ENCODE measurements at places on chromosomes 16 and 17.
A peak's percentile ranks its signal among the peaks of the same experiment; 100 is the strongest.

GRCh38 chr16:85046472-85046916, 18.9 kb downstream of the KIAA0513 start:
- no peak for DNase-seq

GRCh38 chr17:72158895-72159885, 38.4 kb downstream of the SOX9 start:
- peak; percentile 22 for DNase-seq

DNA sequence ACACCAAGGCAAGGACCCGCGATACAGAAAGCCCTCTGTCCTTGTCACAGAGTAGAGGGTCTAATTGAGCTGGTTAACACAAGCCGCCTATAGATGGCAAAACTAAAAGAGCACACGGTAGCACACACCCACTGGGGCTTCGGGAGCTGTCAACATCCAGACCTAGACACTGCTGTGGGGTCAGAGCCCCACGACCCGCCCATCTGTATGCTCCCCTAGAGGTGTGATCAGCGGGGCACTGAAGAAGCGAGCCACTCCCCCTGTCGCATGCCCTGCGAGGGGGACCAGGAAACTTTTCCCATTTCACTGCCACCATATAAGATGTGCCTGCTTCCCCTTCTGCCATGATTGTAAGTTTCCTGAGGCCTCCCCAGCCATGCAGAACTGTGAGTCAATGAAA, 1255.8 kb upstream of the CDH8 start:
- DNase-seq, result no peak

GRCh38 chr16:2584729-2585650, 47.2 kb downstream of the PDPK1 start:
- DNase-seq, result peak; percentile 31

DNA sequence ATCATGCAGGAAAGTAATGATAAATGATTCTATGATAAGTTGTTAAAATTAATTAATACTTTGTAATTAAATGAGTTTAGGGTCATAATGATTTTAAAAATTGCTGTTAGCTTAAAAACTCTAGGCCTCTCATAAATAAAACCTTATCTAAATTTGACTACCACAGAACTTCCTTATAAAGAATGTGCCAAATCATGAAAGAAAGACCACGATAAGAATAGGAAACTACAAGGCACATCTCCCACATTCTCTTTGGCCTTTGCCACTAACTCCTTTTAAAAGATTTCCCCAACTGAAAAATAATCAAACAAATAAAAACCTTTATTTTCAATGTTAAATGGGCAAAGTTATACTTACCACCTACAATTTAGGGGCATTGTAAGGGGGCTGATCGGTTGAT, 164.6 kb upstream of the C17orf78 start:
- no peak for DNase-seq

GRCh38 chr17:67125417-67125816, 81.1 kb downstream of the CACNG1 start:
- DNase-seq, result peak; percentile 2

GRCh38 chr16:2329532-2329931, 11.0 kb downstream of the ABCA3 start:
- DNase-seq, result no peak

DNA sequence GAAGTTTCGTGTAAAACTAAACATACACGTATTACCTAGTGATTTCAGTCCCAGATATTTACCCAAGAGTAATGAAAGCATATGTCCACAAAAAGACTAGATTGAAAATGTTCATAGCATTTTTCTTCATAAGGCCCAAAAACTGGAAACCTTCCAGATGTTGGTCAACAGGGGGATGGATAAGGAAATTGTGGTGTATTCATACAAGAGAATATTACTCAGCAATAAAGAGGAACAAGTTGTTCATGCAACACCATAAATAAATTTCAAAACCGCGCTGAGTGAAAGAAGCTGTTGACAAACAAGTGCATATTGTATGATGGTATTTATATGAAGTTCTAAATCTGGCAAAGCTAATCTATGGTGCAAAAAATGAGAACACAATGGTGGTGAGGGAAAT, 54.1 kb upstream of the NFAT5 start:
- no peak for DNase-seq

DNA sequence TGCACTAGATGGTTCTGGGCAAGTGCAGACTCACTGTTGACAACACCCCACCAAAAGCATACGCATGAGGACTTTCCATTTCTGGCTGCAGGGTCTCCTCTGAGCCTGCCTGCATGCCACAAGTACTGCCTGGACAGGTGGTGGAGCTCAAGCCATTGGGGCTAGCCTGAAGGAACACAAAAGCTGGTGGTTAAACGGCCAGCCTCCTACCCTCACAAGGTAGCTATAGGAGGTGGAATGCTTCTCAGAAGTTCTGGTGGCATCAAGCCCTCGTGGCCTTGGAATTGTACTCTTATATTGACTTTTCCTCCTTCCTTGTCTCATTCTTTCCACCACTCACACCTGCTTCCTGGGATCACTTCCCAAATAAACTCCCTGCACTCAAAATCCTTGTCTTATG, 56.6 kb upstream of the BCAR1 start:
- DNase-seq, result no peak

- no peak for DNase-seq
Measured at GRCh38 chr17:7207120-7208001, 12.3 kb downstream of the DLG4 start.

DNA sequence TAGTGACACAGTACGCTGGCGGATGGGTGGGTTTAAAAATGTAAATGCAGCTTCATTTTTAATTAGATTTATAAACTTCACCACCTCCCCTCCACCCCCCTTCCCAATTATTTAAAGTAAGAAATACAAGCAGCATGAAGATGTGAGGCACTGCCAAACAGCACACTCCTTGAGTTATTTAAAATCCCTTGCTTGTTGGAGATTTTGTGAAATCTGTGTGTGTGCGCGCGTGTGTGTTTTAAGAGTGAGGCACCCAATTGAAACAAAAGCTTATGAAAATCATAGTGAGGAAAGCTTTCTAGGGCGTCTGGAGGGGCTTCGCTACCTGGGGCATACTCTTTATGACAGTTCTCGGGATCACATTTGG, 219.6 kb upstream of the IRX3 start:
- DNase-seq, result no peak

DNA sequence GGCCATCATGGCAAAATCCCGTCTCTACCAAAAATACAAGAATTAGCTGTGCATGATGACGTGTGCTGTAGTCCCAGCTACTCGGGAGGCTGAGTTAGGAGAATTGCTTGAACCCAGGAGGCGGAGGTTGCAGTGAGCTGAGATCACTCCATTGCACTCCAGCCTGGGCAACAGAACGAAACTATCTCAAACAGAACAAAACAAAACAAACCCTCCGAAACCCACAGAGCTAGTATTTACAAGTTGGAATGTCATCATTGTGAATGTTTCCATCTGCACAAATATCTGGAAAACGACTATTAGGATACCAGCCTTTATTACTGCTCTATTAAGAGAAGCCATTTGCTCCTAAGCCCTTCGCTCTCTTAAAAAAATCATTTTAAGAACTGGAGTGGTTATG, 26.0 kb downstream of the SMARCE1 start:
- no peak for DNase-seq

DNA sequence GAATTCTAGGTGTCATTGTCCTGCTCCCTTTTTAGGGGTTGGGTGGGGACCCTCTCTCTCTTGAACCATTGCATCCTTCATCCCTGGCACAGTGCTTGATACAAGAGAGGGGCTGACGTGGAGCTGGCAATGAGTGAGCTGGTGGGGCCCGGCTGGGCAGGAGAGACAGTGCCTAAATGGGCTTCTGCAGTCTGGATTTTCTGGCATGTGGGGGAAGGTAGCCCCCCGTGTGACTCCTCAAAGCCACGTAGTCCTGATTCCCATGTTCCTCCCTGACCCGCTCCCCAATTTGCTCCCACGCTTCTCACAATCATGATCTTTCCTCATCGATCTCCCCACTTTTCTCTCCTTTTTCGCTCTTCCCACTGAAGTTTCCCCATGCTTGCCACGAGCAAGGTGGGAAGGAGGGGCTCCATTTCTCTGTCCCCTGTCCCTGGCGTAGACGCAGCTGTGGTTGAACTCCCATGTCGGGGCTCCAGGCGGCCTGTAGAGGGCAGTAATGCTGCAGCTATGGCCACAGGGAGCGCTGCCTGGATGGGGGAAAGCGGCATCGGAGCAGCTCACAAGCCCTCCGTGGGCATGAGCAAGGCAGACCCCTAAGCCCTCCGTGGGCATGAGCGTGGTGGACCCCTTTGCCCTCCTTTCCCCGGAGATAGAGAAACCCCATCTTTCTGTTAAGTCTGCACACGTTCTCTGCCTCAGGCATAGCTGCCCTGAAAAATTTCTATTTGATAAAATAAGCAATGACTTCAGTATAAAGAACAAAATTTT, 47.5 kb downstream of the HAPSTR1 start:
- DNase-seq, result peak; percentile 76

DNA sequence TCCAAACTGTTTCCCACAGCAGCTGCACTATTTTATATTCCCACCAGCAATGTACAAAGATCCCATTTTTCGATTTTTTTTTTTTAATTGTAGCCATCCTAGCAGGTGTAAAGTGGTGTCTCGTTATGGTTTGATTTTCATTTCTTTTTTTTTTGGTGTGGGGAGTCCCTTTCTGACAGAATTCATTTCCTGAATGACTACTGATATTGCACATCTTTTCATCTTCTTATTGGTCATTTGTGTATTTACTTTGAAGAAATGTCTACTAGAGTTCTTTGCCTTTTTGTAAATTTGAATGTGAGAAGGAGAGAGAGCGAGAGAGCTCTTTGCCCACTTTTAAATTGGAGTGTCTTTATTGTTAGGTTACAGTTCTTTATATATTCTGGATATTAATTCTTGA, 14.0 kb downstream of the CYB5B start:
- DNase-seq, result no peak

- DNase-seq, result no peak
Measured at GRCh38 chr16:87344931-87345631, 27.9 kb upstream of the C16orf95 start.

DNA sequence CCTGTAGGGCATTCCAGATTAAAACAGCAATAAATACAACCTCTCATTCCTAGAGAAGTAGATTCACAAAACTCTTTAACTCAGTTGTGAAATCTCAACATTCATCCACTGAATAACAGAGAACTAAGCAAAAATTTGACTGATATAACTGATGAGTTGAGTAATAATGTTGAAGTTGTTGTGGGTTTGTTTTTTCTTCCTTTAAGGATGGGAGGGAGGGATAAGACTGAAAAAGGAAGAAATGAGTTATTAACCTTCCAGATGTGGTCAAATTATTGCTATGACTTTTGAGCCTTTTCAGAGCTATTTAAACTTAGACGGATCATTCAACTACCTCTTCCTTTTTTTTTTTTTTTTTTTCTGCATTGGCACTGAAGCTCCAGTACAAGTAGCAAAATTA, 38.6 kb downstream of the SKAP1 start:
- no peak for DNase-seq

DNA sequence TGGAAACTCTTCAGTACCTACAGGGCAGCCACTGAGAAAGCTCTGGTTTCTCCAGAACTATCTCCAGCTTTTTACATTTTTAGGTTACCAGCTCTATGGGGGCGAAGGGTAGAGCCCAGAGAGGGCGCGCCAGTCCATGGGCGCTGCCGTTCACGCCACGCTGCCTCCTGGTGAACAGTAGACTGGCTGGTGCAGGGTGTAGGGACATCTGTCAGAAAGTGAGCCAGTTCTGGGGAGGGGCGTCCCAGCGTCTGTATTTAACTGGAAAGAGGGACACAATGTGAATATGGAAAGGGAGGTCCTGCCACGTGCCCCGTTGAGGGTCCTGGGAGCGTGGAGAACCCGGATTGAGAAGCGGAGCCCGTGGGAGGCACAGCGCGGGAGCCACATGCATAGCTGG, 16.4 kb upstream of the CLEC18A start:
- DNase-seq, result no peak

- DNase-seq, result no peak
Measured at GRCh38 chr16:22152316-22152715, 10.0 kb upstream of the SDR42E2 start.

DNA sequence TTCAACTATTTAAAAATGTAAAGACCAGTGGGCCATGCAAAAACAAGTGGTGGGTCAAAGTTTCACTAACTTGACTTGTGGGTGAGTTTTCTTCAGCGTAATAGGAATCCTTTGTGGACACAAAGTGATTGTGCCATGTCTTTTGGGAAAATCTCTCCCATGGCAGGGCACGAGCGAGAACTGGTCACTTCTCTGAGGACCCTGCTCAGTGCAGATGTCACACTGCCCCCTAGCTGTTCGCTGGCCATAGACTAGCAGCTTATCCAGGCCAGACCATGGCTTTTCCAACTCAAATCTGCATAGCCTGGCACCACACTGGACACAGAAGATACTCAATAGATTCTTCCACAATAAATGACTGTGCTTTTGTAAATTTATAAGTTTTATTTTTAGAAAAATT, 306.0 kb upstream of the CCL2 start:
- DNase-seq, result peak; percentile 19

DNA sequence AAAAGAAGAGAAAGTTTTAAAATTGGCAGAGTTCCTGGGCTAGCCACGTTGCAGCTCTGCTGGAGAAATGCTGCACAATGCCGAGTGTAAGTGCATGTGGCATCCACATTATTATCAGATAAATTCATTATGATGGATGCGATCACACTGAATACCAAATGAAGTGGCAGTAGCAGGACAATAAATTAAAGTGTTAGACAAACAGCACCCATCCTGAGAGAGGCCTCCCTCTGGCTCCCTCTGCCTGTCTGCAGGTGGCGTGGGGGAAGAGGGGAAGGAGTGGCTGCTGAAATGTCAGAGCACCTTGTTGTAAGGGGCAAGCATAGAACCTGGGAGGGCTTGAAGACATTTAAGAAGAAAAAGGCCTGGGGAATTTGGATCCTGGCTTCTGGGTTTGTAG, 324.1 kb downstream of the HAPSTR1 start:
- no peak for DNase-seq

GRCh38 chr17:64024215-64024654, 3.8 kb upstream of the ICAM2 start:
- no peak for DNase-seq

GRCh38 chr16:50259334-50260205, 6.8 kb upstream of the ADCY7 start:
- DNase-seq, result peak; percentile 63

GRCh38 chr17:75352079-75352569, 53.4 kb downstream of the GRB2 start:
- no peak for DNase-seq

DNA sequence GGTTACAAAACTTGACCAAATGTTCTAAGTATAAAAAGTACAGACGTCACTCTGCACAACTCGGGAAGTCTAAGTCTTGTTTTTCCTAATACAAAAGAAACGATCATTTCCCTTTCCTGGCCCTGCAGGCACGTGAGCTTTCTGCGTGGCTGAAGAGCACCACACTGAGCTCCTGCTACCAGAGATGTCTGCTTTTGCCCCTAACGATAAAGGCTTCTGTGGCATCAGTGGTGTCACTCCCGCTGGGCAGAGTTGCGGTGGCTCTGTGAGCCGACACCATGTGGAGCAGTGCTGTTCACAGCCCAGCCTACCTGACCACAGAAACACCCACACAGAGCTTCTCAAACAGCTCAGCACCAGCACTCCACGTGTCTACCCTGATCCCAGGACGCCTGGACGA, 20.5 kb downstream of the EMC8 start:
- no peak for DNase-seq

DNA sequence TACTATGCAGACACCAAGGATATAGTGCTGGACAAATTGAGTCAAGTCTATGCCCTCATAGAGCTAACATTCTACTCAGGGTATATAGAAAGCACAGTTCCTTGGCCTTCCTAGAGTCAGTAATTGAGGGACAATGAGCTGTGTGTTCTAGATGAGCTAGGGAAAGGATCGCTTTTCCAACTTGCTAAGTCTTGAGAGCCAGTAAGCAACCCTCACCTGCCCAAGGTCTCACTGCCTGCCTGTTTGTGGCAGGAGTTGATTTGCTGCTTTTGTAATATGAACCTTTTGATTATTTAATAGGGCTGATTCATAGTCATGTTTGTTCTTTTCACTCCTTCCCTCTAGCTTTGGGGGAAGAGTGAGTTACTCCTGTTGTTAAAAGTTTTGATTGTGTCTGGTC, 6.5 kb downstream of the DDX42 start:
- DNase-seq, result no peak

Data from AG08395 (cell line).